ENCODE measurements at places on chromosomes 7 and 10.

DNA sequence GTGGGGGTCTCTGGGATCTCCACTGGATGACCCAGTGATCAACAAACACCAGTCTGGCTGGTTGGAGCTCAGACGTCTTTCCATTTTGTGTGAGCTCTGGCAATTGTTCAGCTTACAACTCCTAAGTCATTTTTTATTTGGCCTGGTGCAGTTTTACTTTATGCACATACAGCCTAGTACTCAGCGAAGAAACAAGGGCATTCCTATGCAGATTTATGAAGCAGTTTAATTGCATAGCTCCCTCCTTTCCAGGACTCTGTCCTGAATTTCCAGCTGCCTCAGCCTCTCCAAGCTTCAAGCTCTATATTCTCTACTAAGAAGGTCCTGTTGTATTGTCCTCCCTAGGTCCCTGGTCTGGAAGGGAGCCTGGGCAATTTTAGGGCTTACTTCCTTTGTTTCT is 145.6 kb upstream of the GALNT17 start:
- DNase-seq = no peak

GRCh38 chr10:33196377-33196706 is 138.1 kb downstream of the NRP1 start:
- no peak for DNase-seq

DNA sequence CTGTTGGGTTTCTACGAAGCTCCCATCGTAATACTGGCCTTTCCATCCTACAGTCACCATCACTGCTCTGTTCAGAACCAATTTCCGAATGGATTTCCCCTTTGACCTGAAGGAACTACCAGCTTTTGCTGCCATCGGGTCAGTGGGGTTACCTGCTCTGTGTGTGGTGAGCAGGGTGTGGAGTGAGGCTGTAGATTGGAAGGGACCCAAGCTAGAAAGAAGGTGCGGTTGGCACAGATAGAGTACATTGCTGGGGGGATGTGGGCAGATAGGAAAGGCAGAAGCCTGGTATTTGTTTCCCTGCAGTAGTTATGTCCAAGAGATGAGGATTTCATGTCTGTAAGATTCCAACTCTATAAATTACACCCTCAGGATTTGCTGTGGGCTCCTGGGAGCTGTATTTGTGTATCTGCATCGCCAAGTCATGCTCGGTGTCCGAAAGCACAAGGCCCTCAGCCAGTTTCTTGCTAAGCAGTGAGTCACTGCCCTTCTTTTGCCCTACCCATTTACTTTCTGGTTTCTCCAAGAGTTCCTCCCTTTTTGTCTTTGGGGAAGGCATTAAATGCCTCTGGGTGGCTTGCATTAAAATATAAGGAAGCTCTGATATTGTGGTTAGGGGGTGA is 15.4 kb downstream of the CLCN1 start:
- DNase-seq = no peak

DNA sequence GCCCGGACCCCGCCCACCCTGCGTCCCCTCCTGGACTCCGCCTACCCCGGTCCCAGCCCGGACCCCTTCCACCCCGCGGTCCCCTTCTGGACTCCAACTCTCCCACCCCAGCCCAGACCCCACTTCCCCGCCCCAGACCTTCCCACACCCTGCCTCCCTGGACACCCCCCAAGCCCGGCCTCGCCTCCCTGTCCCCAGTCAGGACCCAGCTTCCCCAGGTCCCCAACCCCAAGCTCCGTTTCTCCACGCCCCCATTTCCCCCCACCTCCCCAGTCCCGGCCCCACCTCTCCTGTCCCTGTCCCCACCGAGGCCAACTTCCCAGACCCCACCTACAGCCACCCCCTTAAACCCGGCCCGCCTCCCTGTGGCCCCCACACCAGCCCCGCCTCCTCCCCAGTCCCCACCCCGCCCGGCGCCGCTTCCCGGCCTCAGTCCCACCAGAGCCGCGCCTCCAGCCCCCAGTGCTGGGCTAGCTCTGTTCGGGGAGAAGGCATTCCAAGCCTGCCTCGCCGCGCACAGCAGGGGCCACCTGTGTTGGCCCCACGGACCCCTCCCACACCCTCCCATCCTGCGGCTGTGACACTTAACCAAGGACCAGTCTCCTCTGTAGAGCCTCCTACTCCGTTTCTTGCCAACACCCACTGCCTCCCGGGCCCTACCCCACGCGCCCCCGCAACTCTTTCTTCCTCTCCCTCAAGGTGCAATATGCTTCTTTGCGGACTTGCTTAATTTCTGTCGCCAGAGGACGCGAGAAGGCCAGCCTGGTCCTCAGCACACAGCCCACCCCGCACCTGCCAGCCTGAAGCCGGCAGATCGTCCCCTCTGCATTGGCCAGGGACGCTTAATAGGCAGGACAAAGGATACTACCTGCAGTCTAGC is 736 bp upstream of the ITIH5 start:
- no peak for DNase-seq

GRCh38 chr10:7171825-7172224 is 239.0 kb downstream of the SFMBT2 start:
- no peak for DNase-seq

DNA sequence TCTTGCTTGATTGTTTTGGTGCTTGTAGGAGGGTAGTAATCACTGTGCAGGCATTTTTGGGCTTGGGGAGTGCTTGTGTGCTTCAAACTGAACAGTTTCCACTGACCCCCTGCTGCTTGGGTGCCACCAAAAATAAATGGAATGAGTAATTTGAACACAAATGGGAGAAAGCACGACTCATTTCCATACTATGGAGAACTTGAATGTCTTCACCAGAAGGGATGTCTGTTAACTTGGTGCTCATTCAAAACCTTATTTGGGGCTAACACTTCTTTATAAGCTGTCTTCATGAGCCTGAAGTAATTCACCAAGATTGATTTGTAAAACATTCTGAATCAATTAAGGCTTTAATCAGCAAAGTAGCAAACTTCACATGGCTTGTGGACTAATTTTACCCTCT is 560.3 kb downstream of the SDK1 start:
- DNase-seq = no peak

DNA sequence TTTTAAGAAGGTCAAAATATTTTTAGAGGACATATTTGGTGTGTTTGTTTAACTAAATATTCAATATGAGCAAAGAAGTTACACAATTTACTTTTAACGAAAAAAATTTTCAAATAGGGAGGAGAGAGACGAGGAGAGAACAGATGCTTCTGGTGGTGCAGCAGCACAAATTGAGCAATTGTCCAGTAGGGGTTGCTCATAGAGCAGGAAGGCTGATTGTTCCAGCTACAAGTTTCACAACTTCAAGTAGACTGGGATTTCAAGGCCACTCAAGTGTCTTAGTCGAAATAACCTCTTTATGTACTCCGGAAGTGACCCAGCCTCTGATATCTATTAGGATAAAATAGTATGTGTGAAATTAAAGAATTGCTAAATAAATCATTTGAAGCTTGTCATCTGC is 197.9 kb downstream of the HDAC9 start:
- DNase-seq = no peak

GRCh38 chr7:47543714-47544113 is 38.2 kb downstream of the TNS3 start:
- no peak for DNase-seq

DNA sequence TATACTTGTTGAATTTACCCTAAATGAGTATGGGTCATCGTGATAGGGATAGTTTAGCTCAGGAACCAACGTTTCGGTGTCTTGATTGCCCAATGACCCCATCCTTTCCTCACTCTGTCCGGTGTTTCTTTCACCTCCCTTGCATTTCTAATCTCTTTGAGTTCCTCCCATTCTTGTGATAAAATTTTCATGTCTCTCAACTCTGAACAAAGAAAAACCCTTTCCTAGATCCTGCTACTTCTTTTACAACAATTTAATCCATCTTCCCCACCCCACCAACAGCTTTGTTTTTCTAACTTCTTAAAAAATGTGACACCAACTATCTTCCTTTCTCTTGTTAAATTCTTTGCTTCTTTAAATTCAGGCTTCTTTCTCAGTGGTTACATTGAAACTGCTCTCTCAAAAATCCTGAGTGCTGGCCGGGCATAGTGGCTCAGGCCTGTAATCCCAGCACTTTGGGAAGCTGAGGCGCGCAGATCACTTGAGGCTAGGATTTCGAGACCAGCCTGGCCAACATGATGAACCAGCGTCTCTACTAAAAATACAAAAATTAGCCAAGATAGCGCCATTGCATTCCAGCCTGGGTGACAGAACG is 130.3 kb upstream of the MINDY3 start:
- DNase-seq = no peak

DNA sequence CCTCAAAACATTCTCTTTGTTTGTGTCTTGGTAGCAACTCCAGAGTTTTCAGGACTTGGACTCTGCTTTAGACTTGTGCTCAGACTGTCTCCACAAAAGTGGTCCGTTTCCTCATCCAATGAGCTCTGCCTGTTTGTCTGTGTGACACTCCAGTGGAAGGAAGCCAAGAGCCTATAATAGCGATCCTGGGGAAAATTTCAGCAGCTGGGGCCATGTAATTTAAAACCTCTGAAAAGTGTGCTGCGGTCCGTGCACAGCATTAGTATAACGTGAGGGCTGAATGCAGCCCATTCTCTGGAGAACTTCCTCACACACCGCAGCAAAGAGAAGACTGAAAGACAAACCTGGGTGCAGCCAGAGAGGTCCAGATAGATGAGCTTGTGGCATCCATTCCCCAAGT is at the start of gene LRRC17:
LRRC17 (plus strand) TSS at position 259 of the 400 bp plus-strand sequence. CDS start 20,914 bp downstream, outside the sequence.
- no peak for DNase-seq

GRCh38 chr10:132412316-132413192 is 15.6 kb downstream of the PWWP2B start:
- no peak for DNase-seq

- DNase-seq = peak; percentile 74
Observed at GRCh38 chr10:22436893-22437619, 91.8 kb downstream of the SPAG6 start.

DNA sequence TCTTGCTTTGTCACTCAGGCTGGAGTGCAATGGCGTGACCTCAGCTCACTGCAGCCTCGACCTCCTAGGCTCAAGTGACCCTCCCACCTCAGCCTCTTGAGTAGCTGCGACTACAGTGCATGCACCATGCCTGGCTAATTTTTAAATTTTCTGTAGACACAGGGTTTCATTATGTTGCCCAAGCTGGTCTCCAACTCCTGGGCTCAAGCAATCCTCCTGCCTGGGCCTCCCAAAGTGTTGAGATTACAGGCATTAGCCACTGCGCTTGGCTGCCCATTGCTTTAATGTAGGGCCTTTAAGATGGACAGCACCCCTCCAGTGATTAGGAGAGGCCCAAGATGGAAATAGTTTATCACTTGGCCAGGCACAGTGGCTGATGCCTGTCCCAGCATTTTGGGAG is 39.4 kb downstream of the NIPSNAP2 start:
- DNase-seq = no peak

DNA sequence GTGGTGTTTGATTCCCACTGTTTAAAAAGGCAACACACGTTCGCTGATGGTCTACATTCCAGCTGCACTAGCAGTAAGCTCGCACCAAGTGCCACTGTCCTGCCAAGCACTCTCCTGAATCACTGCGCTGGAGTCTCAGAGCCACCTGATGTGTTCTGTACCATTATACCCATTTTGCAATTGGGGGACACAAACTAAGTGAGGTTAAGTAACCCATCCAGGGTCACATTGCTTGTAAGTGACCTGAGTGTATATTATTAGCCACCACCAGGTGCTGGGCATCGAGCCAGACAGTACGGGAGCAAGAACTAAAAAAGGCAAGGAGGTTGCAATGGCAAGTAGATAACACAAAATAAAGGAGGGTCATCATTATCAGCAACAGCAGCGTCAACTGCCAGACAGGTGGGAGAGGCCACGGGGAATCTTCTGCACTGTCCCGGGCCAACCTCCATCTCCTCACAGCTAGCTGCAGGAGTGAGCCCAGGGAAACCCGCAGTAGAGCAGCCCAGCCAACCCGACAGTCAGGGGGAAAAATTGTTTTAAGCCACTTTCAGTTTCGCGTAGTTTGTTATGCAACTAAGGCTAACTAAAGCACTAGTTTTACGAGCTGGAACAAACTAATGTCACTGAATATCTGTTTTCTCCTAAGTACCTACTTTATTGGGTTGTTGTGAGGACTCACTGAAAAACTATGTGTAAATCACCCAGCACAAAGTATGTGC is 712 bp upstream of the CPVL start:
- DNase-seq = no peak

GRCh38 chr7:47216439-47216838 is 365.5 kb downstream of the TNS3 start:
- DNase-seq = no peak

- no peak for DNase-seq
Observed at GRCh38 chr10:34721208-34721840, 93.8 kb downstream of the PARD3 start.

GRCh38 chr7:23371654-23372053 is 72.5 kb downstream of the MALSU1 start:
- no peak for DNase-seq

DNA sequence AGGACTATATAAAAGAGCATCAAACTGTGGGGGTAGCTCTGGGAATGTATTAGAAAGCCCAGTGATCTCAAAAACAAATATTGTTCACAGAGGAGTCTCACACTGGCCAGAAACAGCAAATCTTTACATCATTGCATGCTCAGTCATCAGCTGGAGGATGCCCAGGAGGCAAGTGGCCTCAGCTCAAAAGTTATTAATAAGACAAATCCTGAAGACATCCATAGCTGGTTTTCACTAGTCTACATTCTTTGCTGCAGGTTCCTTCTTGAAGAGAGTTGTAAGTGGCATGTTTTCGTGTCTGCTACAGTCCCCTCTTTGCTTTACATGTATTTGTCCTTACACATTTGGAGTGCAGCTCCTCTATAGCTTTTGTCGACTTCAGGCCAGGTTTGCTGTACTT is 8.6 kb upstream of the CCDC7 start:
- DNase-seq = no peak

DNA sequence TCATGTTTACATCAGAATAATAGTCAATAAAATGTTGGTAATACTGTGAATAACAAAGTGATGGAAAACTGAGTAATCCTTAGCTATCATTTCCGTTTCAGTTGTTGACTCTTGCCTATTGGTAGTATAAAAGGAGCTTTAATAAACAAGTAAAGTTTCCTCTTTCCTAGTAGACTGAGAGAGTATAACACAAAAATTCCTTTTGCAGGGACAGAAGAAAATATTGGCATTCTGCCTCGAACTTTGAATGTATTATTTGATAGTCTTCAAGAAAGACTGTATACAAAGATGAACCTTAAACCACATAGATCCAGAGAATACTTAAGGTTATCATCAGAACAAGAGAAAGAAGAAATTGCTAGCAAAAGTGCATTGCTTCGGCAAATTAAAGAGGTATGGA is 9.4 kb downstream of the KIF20B start:
- DNase-seq = no peak

Data from T-helper 22 cell (primary cell).